ENCODE measurements at places on chromosomes 11 and 22.

GRCh38 chr11:114272311-114272710 is 23.9 kb upstream of the NNMT start:
- DNase-seq, result no peak

- no peak for DNase-seq
These were observed 39.9 kb upstream of the PHF21A start for GRCh38 chr11:46161201-46161600.

GRCh38 chr22:31857247-31857646 is 87.1 kb upstream of the YWHAH start:
- DNase-seq, result no peak

DNA sequence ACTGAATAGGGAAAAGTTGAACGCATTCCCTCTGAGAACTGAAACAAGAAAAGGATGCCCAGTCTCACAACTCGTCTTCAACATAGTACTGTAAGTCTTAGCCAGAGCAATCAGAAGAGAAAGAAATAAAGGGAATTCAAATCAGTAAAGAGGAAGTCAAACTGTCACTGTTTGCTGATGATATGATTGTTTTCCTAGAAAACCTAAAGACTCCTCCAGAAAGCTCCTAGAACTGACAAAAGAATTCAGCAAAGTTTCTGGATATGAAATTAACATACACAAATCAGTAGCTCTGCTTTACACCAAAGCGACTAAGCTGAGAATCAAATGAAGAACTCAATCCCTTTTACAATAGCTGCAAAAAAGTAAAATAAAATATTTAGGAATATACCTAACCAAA is 471.2 kb upstream of the CNTN5 start:
- DNase-seq, result no peak

DNA sequence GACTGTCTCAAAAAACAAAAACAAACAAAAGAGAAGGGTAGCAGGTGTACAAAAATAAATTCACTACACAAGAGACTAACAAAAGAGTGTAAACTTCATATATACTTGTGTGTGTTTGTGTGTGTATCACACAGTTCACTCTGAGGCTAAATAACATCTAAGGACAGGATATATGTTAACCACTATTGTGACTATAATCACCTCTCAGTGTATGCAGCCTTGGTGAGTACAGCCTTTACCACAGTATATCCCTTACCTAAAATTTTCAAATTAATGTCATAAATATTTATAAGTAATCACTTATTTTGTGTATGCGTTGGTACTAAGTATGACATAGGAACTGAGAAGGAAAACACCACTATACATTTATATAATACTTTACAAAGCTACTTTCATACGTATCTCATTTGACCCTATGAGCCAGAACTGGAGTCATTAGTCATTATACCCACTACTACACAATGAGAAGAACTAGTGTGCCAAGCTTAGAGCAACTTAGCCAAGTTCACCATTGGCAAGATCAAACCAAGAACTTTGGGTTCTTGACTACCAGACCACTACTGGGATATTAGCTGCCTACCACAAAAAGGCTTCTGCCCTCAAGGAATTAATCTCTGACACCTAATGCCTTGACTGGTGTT is 116.7 kb downstream of the SGSM3 start:
- no peak for DNase-seq
